ENCODE measurements at places on chromosomes 11 and 22.

- DNase-seq = no peak
These were observed 532.3 kb downstream of the DLG2 start for GRCh38 chr11:85094795-85095194.

DNA sequence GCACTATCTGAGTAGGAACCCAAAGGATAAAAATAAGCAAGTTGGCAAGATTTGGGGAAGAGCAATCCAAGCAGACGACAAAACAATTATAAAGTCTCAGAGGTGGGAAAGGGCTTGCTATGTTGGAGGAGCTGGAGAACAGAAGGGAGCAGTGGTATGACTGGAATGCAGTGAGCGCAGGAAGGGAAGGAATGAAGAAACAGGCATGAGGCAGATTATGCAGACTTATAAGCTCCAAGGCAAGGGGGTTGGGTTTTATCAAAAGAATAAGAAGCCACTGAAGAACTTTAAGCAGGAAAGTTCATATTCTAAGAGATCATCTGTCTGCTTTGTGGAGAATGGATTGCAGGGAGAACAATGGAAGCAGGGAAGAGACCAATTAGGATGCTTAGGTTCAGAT is 31.7 kb downstream of the PGM2L1 start:
- DNase-seq = no peak

- no peak for DNase-seq
These were observed 32.6 kb downstream of the TEAD1 start for GRCh38 chr11:12706545-12707499.

DNA sequence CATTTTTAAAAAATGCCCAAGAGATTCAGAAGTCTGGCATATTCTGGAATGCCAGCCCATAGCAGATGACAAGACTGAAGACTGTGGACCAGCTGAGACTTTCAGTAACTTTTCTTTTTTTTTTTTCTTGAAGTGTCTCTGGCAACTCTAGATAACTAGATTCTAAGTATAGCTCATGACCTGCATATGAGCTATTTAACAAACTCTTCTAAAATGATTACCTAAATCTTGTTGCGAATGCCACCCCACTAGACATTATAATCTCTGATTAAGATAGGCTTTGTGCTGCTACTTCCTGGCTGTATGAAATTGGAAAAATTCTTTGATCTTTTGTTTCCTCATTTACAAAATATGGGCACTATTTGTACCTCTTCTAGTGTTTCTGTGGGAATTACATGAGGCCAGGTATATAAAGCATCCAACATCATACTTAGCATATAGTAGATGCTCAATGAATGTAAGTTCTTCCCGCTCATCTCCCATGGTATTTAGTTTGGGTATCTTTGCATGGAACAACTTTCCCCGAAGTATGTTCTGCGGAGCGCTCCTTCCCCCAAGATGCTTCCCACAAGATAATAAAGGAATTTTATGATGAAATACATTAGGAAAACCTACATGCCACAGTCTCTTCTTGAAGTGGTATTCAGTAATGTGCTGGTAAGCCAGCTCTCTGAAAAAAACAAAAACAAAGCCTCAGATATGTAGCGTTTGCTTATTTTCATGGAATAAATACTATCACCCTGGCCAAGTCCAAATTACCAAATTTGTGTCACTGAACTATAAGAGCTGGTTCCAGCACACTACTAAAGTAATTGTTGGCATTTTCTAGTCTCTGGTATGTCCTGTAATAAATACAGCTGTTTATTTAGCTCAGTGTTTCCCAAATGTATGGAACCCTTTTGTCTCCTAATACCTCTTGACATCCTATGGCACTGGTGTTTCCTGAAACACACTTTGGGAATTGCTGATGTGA is 86.8 kb upstream of the TIMP3 start:
- DNase-seq = no peak

DNA sequence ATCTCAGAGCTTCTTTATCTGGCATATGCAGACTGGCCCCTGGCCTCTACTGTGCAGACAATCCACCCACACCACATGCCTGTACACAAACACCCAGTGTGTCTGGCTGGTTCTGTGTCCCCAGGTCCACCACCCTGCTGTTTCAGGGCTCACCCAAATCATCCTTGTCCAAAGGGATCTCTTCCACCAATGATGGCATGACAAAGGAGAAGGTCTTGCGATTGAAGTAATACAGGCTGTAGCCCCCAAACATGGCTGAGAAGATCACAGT is 1.7 kb downstream of the SLC37A4 start:
- DNase-seq = no peak
